ENCODE measurements at places on chromosomes 11 and 22.

DNA sequence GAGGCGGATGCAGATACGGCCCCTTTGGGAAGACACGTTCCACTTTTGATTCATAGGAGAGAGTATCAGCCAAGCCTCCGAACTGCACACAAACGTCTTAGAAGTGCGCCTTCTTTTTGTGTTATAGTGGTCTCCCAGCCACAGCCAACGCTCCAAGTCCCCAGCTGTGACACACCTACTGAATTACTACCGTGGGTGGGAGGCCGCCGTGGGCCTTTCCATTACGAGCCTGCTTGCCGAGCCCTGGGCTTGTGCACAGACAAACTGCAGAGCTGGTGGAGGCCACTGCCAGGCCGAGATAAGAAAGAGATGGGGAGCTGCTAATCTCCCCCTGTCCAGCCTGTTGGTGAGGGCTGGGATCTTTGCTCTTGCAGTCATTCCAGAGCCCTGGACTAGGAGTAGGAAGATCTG, 761 bp downstream of the HMBS start:
- no peak for DNase-seq

GRCh38 chr11:125165111-125165842, 726 bp downstream of the PKNOX2 start:
- no peak for DNase-seq

- DNase-seq, result peak; percentile 94
Observed at GRCh38 chr11:719214-720016, 13.4 kb downstream of the EPS8L2 start.

GRCh38 chr11:125075900-125076317, 12.8 kb downstream of the SLC37A2 start:
- no peak for DNase-seq

DNA sequence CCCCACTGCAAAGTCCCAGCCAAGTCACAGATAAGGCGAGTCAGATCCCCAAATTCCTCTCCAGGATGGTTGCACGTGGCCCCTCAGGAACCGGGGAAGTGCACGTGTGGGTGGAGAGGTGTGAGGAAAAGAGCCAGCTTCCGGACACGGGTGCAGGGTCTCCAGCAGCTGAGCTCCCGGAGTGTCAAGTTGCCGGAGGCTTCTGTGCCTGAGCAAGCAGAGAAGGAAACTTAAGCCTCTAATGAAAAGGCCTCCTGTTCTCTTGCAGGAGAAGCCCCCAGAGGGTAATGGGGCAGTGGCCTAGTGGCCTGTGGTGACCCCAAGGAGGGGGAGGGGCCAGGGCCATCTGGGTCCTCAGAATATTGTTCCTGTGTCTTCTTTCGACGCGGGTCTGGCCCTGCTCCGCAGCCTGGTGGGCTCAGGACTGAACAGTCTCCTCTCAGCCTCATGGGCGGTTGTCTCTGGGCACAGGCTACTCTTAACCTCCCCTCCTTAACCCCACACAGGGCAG, 147.9 kb downstream of the FEZ1 start:
- no peak for DNase-seq

- DNase-seq, result no peak
Observed at GRCh38 chr11:121039971-121040613, 16.2 kb downstream of the TBCEL start.

DNA sequence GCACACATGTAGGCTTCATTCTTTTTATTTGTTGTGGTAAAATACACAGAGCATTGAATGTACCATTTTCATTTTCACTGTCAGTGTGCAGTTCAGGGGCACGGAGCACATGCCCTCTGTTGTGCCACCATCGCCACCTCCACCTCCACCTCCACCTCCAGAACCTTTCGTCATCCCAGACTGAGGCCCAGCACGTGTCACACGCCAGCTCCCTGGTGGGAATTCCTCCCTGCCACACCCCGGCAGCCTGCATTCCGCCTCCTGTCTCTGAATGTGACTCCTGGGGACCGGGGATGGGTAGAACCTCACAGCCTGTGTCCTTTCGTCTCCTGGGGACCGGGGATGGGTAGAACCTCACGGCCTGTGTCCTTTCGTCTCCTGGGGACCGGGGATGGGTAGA, 10.9 kb downstream of the GRAMD4 start:
- no peak for DNase-seq

DNA sequence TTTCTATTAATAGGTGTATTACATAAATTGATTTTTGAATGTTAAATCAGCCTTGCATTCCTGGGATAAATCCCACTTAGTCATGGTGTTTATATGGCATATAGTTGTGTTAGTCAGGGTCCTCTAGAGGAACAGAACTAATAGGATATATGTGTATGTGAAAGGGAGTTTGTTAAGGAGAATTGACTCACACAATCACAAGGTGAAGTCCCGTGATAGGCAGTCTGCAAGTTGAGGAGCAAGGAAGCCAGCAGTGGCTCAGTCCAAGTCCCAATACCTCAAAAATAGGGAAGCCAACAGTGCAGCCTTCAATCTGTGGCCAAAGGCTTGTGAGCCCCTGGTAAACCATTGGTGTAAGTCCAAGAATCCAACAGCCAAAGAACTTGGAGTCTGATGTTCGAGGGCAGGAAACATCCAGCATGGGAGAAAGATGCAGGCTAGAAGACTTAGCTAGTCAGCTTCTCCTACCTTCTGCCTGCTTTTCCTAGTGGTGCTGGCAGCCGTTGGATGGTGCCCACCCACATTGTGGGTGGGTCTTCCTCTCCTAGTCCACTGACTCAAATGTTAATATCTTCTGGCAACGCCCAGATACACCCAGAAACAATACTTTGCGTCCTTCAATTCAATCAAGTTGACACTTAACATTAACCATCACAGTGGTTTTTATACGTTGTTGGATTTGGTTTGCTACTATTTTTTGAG, 12.9 kb downstream of the SFI1 start:
- DNase-seq, result no peak

- no peak for DNase-seq
Observed at GRCh38 chr11:62409831-62410230, 9.0 kb upstream of the SCGB1A1 start.

- no peak for DNase-seq
Observed at GRCh38 chr11:1026641-1027482, 9.7 kb downstream of the MUC6 start.

DNA sequence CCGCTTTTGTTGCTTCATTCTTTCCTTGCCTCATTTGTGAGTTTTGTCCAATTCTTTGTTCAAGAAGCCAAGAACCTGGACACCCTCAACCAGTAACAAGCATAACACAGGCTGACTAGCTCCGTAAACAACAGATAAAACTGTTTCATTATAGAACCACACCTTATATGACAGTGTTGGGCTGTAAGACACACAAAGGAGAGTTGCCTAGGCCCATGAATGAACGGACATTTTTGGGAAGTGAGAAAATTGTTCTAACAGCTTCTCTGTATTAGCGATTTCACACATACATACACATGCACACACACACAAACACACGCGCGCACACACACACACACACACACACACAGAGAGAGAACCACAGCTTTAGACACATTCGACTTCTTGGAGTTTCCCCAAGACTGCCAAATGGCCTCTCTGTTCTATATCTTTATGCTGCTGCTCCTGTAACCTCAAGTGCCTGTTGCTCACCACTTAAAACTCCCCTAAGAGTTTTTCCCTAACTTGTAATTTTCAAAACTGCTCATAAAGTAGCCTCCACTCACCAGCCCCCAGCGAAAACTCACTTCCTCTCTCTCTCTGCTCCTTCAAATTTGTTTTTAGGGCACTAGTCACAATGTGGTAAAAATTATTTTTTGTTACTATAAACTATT, 35.9 kb downstream of the CTSC start:
- DNase-seq, result no peak

GRCh38 chr11:76782531-76783293, 444 bp upstream of the TSKU start:
- peak; percentile 95 for DNase-seq

DNA sequence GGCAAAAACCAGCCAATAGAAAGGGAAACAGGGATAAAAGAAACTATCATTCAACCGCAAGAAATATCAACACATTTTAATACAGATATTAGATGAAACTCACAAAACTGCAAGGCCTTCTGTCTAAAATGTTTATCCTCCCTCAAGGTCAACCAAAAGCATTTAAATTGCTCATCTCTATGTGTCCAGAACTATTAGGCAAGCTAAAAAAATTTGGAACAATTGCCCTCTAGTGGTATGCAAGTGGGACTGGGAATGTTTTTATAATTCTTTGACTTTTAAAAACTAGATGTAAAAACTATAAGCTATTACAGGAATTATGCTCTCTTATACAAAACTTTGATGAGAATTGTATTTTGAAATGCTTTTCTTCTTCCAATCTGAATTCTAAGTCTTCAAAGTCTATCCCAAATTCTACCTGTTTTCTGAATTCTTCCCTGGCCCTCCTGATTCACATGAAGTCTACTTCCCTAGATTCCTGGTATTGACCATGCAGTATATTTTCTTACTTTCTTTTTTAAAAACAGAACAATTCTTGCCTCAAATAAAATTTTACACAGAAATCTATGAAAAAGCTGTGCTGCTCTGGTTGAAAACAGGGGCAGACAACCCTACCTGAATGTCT, 4.9 kb downstream of the CWC15 start:
- peak; percentile 24 for DNase-seq

GRCh38 chr11:36156161-36156816, 132.9 kb downstream of the COMMD9 start:
- DNase-seq, result no peak

GRCh38 chr11:129291546-129291945, 84.1 kb upstream of the BARX2 start:
- no peak for DNase-seq

- DNase-seq, result no peak
Observed at GRCh38 chr11:74720596-74721478, 10.4 kb downstream of the CHRDL2 start.

DNA sequence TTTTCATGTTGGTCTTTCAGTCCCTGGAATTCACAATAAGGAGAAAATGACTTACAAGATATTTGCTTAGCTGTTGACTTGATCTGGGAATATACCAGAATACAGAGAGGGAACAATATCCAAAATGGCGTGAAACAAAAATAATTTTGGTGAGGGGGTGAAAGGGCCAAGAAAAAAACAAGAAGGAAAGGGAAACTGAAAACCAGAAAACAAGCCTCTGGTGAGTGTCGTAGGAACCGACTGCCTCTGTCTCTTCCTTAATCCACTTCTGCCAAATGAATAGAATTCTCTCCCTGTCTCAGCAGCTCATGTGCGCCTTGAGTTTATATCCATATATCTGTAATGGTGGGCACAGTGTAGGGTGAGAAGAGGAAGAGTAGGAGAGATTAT, 367.6 kb downstream of the ETS1 start:
- DNase-seq, result no peak

- DNase-seq, result no peak
Observed at GRCh38 chr22:22099194-22099486, 116.6 kb upstream of the TOP3B start.

DNA sequence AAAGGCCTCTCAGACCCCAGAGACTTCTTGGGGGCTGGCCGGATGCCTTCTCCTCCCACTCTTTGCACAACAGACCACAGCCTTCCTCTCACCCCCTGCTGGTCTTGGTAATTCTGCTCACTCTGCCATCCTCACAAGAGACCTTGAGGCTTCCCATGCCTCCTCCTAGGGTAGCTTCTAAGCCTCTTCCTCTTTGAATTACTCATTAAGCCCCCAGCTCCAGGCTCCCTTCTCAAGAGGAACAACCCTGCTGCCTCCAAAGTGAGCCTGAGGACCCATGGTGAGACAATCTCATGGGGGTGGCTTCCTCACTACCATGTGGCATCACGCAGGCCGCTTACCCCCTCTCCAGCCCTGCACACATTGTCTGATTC, 184.6 kb upstream of the SYT13 start:
- no peak for DNase-seq

- no peak for DNase-seq
Observed at GRCh38 chr22:27669798-27670599, 131.6 kb downstream of the MN1 start.

DNA sequence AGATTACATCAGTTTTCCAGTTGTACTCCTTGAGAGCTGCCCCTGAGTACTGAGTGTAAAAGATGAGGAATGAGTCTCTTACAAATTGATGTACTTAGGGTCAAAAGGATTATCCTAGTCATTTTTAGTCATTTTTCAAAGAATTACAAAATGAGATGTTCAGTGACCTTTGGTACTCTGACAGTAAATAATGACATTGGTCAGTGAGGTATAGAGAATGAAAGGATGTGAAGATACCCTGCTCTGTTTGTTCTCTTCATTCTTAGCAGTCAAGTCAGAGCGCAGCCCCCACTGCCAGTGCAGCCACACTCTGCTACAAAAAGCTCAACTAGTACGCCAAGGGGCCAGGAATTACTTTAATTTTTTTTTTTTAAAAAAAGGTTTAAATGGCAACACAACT, 4.1 kb upstream of the ESAM start:
- no peak for DNase-seq

DNA sequence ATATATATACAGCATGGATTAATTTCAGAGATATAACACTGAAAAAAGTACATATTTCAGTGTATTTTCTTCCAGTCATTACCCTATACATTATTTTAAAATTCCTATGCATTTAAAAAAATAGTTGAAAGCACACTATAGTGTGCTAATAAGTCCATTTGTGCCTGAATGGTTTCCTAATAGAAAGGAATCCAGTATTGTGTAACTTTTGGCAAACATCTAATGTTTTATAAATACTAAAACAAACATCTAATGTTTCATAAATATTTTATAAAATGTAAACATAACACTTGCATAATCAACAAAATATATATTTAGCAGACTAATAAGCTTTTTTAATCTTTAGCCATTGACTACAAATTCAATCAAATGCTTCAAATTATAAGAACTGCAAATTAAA, 126.6 kb upstream of the FIBIN start:
- DNase-seq, result no peak

GRCh38 chr22:19984851-19985811, 31.5 kb downstream of the ARVCF start:
- no peak for DNase-seq

GRCh38 chr11:58640386-58641023, 18.0 kb downstream of the CNTF start:
- no peak for DNase-seq
